ENCODE measurements at places on chromosomes 2 and 18.

DNA sequence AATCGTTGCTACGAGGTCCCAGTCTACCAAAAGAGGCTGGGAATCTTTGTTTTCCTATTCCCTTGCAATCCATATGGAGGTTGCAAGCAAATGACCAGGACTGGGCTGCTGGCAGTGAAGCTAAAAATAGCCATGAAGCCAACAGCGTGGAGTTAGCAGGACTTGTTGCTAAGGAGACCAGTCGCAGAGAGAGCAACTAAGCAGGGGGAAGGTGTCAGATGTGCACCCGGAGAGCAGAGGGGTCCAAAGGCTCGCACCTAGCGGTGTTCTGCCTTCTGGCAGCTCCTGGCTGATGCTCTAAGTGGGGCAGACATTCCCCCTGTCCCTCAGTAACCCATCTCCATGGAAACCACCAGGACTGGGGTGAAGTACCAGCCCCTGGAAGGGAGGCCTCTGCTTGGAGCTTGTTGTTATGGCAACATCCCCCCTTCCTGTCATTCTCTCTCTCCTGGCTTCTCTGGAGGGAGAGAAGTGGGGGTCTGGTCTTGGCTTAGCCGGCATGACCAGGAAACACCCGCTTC, 84.6 kb downstream of the DNMT3A start:
- H3K27ac ChIP-seq: no peak overlapping the region
- H3K27me3 ChIP-seq: no peaks in the 10 kb centered on the region
- H3K4me3 ChIP-seq: no peak overlapping the region
- H3K4me1 ChIP-seq: peaks cover 23% of the 10 kb centered on the region

DNA sequence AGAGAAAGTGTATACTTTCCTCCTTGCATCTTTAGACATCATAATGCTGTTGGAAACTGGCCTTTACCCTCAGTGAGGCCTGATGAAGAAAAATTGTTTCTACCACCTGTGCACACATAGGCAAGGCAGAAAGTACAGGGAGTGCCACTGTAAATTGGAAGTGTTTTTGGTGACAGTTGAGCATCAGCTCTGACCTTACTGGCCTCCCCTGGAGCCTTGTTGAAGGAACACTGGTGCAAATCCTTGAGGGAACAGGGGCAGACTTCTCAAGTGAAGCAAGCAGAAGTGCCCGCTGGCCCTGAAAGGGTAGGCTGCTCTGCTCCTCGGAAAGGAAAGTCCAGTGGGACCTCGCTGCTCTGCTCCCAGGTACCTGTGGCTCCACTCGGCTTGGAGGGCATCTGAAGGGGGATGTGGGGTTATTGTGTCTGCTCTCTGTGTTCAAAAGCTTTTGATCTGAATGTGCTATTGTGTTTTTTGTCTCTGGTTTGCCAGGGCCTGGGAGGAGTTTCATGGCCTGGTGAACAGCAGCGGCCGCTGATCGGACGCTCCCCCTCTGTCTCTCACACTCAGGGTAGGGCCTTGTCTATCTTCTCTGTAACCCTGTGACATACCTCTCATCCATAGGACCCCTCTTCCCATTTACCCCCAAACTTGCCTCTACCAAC, 23.4 kb downstream of the EIF4E2 start:
- H3K4me3 ChIP-seq: no peak overlapping the region
- H3K27me3 ChIP-seq: no peaks in the 10 kb centered on the region
- no peak for DNase-seq
- H3K4me1 ChIP-seq: no peaks in the 10 kb centered on the region

GRCh38 chr2:177914247-177914646, 158.3 kb downstream of the PDE11A start:
- no peak overlapping the region for H3K27ac ChIP-seq
- H3K36me3 ChIP-seq: no peaks in the 10 kb centered on the region
- no peak overlapping the region for H3K4me3 ChIP-seq

DNA sequence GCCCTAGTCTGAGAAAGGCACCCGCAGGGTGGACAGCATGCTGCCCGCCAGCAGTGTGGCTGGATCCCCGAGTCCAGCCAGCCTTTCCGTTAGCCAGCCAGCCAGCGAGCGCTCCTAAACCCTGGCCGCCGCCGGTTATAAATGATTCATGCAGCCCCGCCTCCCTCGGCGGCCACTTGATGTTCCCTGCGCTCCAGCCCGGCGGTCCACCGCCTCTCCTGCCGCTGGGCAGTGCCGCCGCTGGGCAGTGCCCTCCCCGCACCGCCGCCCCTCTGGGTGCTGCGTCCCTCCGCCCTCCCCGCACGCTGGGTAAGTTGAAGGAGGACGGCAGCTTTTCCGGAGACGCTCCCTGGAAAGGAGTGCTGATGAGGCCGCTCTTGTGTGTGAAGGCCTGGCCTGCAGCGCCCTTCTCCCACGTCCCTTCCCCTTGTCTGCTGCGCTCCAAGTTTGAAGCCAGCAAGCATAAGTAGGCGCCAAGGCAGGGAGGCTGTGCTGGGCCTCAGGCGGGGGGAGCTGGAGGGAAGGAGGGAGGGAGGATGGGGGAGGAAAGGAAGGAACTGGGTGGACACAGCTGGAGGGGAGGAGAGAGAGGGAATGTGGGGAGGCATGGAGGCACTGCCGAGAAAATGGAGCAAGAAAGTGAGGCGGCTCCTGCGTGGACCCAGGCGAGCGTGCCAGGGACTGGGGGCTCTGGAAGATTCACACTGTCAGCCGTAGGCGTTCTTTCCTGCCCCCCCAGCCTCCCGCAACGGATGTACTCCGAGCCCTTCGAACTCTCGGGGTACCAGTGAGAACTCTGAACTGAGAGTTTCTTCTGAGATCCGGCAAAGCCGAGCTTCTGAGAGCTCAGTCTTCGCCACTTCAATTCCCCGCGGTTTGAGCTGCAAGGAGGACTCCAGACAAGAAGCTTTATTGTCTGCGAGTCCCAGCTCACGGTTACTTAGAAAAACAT, 131.9 kb downstream of the GLI2 start:
- peak overlapping the region; percentile 7 for H3K4me3 ChIP-seq
- no peak for DNase-seq
- H3K27me3 ChIP-seq: no peaks in the 10 kb centered on the region

- DNase-seq: no peak
- H3K4me1 ChIP-seq: peaks cover 5% of the 10 kb centered on the region
- no peaks in the 10 kb centered on the region for H3K36me3 ChIP-seq
- no peak overlapping the region for H3K27ac ChIP-seq
- no peak overlapping the region for H3K4me3 ChIP-seq
These were observed 394.0 kb upstream of the HNRNPA3 start for GRCh38 chr2:176818617-176819016.

- DNase-seq: peak; percentile 52
- no peak within 1 kb of the TSS for H3K27ac ChIP-seq
- H3K36me3 ChIP-seq: no peaks in the 10 kb centered on the region
- no peaks in the 10 kb centered on the region for H3K27me3 ChIP-seq
- H3K4me1 ChIP-seq: no peaks in the 10 kb centered on the region
These were observed at the start of gene GPD2 for GRCh38 chr2:156435718-156436496. Gene GPD2 (plus strand): TSS chr2:156436379. CDS start chr2:156476106, 39,727 bp downstream.

DNA sequence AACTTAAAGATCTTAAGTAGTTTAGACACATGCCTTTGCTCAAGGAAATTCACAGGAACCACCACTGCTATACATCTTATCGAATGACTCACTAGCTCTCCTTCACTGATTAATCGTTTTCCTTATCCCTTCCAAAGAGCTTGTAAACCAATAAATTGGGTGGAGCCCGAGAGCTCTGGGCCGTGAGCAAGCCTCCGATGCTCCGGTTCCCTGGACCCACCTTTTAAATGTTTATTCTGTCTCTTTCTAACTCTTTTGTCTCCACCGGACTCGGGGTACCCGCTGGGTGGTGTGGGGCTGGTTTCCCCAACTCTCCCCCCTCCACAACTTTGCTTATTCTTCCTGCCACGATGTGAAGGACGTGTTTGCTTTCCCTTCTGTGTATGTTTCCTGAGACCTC, 292.9 kb upstream of the TMEFF2 start:
- no peaks in the 10 kb centered on the region for H3K36me3 ChIP-seq
- DNase-seq: no peak
- no peaks in the 10 kb centered on the region for H3K4me1 ChIP-seq

DNA sequence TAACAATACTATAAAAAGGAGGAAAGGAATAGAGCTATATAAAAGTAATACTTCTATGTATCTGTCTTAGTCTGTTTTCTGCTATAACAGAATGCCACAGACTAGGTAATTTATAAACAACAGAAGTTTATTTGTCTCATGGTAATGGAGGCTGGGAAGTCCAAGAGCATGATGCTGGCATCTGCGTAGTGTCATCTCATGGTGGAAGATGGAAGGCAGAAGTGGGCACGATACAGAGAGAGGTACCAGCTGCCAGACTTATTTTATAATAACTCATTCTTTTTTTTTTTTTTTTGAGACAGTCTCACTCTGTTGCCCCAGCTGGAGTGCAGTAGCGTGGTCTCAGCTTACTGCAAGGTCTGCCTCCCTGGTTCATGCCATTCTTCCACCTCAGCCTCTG, 4.3 kb downstream of the DHX57 start:
- H3K4me1 ChIP-seq: no peaks in the 10 kb centered on the region
- H3K27ac ChIP-seq: no peak overlapping the region
- no peak overlapping the region for H3K4me3 ChIP-seq
- H3K36me3 ChIP-seq: no peaks in the 10 kb centered on the region

DNA sequence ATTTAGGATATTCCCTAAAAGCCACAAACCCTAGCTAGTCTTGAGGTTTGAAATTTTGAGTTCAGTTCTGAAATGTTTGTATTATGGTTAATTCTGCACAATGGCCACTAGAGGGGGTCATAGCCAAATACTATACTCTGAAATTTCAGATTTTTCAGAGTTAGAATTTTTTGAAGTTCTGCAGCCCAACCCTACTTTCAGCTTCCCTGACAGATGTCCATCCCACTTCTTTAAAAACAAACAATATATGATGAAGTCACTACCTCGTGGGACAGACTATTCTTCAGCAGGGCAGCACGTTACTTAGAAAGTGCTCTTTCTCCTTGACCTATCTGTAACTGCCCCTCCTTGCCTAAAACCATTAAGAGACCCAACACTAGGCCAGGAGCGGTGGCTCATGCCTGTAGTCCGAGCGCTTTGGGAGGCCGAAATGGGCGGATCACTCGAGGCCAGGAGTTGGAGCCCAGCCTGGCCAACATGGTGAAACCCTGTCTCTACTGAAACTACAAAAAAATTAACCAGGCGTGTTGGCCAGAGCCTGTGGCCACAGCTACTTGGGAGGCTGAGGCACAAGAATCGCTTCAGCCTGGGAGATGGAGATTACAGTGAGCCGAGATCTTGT, 48.2 kb upstream of the PAPOLG start:
- H3K4me3 ChIP-seq: no peak overlapping the region
- H3K27me3 ChIP-seq: no peaks in the 10 kb centered on the region
- DNase-seq: no peak
- no peak overlapping the region for H3K27ac ChIP-seq

GRCh38 chr2:122660786-122661634, 905.6 kb downstream of the TSN start:
- peak overlapping the region; percentile 19 for H3K27ac ChIP-seq
- DNase-seq: peak; percentile 48
- H3K36me3 ChIP-seq: no peaks in the 10 kb centered on the region
- peak overlapping the region; percentile 1 for H3K4me3 ChIP-seq
- peaks cover 7% of the 10 kb centered on the region for H3K4me1 ChIP-seq

DNA sequence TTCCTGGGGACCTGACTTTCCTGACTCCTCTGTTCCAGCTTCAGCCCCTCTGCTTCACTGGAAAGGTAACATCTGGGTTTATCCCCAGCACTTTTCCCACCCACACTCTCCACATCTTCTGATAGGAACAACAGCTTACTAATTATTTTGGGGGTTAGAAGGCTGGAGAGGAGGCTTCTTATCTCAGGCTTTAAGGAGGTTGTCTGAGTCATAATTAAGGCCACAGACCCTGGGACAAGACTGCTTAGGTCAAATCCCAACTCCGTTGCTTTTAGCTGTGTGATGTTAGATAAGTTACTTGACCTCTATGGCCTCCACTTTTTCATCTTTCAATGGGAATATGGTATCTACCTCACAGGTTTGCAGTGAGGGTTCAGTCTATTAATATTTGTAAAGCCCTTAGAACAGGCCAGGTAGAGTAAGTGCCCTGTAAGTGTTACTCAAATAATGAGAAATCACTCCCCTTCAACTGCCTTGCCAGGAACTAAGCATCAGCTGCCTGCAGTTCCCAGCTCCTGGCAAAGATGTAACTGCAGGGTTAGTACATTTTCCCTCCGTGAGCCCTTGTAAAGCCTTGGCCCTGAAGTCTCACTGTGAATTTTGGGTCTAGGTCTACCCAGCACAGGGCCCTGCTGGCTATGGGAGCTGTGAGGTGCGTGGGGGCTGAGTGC, 123.6 kb downstream of the MTX2 start:
- 0 out of 2 replicates have a peak, but pooled peaks cover 2% of the 10 kb centered on the region for H3K36me3 ChIP-seq
- H3K27me3 ChIP-seq: no peaks in the 10 kb centered on the region
- no peak for DNase-seq
- no peak overlapping the region for H3K27ac ChIP-seq
- no peaks in the 10 kb centered on the region for H3K4me1 ChIP-seq
- no peak overlapping the region for H3K4me3 ChIP-seq

- H3K4me3 ChIP-seq: peak overlapping the region; percentile 84
- no peak overlapping the region for H3K27ac ChIP-seq
- peaks cover 12% of the 10 kb centered on the region for H3K36me3 ChIP-seq
- H3K27me3 ChIP-seq: no peaks in the 10 kb centered on the region
These were observed 422 bp downstream of the OBSL1 start for GRCh38 chr2:219570924-219571310.

GRCh38 chr18:61676773-61677434, 215.9 kb downstream of the RNF152 start:
- H3K27me3 ChIP-seq: no peaks in the 10 kb centered on the region
- H3K27ac ChIP-seq: no peak overlapping the region
- no peak overlapping the region for H3K4me3 ChIP-seq
- no peak for DNase-seq

GRCh38 chr2:127362971-127363370, 24.8 kb downstream of the MAP3K2 start:
- H3K27ac ChIP-seq: no peak overlapping the region
- H3K4me1 ChIP-seq: peaks cover 3% of the 10 kb centered on the region
- no peak for DNase-seq
- no peaks in the 10 kb centered on the region for H3K36me3 ChIP-seq
- no peak overlapping the region for H3K4me3 ChIP-seq

GRCh38 chr18:58005885-58006523, 38.0 kb upstream of the NEDD4L start:
- no peak overlapping the region for H3K4me3 ChIP-seq
- no peak overlapping the region for H3K27ac ChIP-seq
- H3K36me3 ChIP-seq: no peaks in the 10 kb centered on the region
- no peak for DNase-seq
- no peaks in the 10 kb centered on the region for H3K27me3 ChIP-seq

DNA sequence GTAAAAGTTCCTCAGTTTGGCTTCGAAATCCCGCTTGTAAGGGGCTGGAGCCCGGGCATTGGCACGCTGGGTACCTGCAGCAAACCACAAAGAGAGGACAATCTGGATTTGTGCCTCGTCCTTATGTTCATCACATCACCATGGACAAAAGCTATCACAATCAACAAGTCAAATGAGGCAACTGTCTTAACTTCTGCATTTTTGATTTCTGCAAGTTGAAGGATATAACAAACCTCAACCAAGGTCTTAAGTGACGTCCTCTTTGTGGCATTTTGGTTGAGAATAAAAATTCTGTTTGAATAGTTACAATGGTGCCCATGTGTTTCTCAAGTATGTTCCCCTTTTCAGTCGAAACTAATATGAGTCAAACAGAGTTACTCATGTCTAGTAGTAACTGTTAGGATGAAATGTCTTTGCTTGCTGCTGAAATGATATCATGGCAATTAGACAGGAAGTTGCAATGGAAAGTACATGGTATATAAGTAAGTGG, 70.8 kb upstream of the STK17B start:
- no peaks in the 10 kb centered on the region for H3K4me1 ChIP-seq
- no peak for DNase-seq
- no peaks in the 10 kb centered on the region for H3K27me3 ChIP-seq
- no peak overlapping the region for H3K27ac ChIP-seq

Measured in iPS DF 6.9 (cell line).